Activated CD4-positive, alpha-beta T cell treated with anti-CD3 and anti-CD28 coated beads, Interleukin-2, Interleukin-6, amounts not matched to agents 100 ng/mL and 50 ng/mL, durations not matched to agents 16 hours and 8 hours (primary cell): ENCODE measurements at places on chromosomes 12 and 14.
A peak's percentile ranks its signal among the peaks of the same experiment; 100 is the strongest.

DNA sequence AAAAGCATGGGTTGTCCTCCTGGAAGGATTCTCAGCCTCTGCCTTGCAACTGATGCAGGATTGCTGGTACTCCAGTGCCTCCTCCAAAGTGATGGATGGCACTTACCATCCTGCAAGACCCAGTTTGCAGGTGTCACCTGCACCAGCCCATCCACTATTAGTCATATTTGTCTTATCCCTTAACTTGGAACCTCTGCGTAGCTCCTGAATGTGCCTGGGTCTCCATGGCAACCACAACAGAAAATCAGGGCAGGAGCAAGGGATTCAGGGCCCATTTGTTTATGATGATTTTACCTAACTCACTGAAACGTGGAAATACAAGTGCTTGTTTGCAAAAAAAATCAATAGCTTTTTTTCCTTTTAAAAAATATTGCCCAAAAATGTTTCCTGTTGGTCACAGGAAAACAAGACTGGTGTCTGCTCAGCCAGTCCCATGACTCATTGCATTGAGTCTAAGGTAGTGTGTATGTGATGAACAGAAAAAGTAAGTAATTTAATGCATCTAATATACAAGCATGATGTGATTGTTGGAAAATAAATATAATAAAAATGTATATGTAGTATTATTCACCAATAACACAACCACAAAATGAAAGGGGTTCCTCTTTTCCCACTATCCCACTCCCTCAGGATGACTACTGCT, 1196.3 kb upstream of the TMEM132C start:
- no peak for DNase-seq

GRCh38 chr12:115268451-115268850, 584.5 kb upstream of the TBX3 start:
- DNase-seq, result no peak

- no peak for DNase-seq
These were observed 45.1 kb downstream of the RPS29 start for GRCh38 chr14:49541049-49541448.

- no peak for DNase-seq
These were observed 102.1 kb downstream of the BCL11B start for GRCh38 chr14:99169776-99170356.

DNA sequence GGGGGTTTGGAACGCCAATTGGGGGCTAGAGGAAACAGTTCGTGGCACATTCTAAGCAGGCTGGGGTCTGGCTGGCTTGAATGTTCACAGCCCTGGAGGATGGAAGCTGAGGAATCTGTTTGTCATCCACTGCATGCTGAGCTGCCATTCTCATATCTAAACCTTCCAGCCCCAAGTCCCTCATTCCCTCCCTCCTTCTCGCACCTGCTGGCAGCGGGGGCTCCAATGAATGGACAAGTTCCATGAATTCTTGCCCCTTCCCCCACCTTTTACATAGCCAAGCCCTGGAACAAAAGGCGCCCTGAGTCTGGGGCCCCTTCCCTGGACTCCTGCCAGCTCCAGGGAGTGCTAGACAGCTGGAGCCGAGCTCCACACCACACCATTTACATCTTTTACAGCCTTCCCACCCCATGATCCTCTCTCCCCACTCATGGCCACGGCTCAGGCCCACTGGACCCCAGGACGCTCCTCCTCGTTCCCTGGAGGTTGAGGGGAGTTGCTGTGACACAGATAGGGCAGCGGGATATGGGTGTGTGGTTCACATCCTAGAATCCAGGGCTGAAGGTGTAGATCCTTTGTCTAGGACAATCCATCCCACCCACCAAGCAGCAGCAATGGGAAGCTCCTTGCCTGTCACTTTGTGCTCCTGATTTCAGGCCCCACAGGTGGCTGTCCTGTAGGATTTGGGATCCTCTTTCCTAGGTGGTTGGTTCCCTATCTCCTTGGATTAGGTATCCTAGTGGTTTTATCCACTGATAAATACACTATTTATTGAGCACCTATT, 21.7 kb upstream of the VRTN start:
- DNase-seq, result no peak

- peak; percentile 15 for DNase-seq
These were observed 61.9 kb upstream of the PARP11 start for GRCh38 chr12:3935078-3935477.

DNA sequence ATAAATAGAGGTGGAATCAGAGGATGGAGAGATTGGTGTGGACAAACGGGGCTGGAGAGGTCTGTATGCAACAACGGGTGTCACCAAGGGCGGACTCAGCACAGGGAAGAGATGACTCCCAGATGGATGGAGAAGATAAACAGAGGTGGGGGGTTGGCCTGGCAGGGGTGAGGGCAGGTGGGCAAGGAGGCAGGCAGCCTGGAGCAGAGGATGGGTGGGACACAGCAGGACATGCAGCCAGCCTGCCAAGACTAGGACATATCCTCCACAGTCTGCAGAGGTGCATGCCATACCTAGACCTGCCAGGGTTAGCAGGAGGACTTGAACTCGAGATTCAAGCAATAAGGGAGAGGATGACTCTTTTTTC, 56.2 kb downstream of the TTC7B start:
- no peak for DNase-seq

DNA sequence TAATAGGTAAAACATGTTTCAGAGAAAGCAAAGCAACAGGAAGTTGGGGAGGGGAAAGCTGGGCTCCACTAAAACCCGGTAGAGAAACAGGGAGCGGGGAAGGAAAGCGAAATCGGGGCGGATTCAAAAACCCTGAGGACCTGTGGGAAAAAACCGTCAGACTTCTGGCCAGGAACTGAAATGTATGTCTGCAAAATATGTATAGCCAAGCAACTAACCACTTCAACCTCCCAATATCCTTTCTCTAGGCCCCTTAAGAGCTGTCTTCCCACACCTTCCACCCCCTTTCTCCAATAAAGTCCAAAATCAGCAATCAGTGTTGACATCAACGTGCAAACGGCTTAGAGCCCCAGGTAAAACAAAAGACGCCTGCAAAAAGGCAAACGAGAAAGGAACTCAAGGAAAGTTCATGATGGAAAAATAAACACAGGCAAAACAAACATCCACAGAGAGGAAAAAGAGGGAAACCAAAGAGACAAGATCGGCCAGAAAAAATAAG, 32.8 kb downstream of the SIX1 start:
- DNase-seq, result no peak

DNA sequence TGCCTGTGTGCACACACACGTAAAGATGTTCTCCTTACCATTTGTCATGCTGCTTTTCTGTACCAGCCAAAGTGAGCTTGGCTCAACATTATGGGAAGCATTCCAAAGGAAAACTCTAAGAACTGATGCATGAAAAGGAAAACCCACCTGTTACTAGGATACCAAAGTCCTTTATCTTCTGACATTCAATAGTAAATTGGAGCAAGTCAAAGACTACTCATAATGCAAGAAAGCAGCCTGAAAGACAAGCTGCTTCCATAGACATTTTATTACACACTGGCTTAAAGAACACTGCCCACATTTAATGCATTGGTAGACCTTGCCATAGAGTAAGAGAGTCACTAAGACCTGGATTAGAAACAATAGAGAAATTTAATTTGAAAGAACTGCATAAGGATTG, 159.0 kb downstream of the LRIG3 start:
- DNase-seq, result no peak

- DNase-seq, result peak; percentile 85
These were observed 11.0 kb downstream of the OR6S1 start for GRCh38 chr14:20630340-20631022.
